CD4-positive, alpha-beta T cell treated with Interleukin-15 for 1 hour (primary cell): ENCODE measurements at places on chromosomes 3 and 15.
A peak's percentile ranks its signal among the peaks of the same experiment; 100 is the strongest.

DNA sequence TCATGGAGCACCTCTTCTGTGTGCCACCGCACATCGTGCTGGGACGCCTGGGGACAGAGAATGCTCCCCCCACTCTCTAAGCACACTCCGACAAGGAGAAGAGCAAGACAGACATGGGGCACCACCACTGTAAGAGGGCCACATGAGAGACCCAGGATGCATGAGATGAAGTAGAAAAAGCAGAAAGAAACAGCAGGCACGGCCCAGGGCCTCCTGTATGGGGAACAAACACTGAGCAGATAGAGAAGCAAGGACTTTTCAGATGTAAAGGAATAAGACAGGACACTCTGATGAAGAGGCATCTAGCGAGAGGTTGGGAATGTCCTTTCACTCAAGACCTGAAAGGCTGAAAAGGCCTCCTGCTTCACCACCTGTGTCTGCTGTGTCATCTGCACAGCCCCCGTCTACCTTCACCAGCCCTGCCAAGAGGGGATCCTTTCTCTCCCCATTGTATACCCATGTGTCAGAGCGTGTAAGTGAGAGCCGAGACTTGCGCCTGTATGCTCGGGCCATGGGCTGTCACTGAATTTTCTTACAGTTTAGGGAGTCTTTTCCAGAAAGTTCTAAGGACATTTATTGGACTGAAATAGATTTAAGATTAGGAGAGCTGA, 125.6 kb downstream of the LRRK1 start:
- DNase-seq, result peak; percentile 2

- no peak for DNase-seq
Measured at GRCh38 chr3:134419214-134419959, 45.1 kb upstream of the AMOTL2 start.

DNA sequence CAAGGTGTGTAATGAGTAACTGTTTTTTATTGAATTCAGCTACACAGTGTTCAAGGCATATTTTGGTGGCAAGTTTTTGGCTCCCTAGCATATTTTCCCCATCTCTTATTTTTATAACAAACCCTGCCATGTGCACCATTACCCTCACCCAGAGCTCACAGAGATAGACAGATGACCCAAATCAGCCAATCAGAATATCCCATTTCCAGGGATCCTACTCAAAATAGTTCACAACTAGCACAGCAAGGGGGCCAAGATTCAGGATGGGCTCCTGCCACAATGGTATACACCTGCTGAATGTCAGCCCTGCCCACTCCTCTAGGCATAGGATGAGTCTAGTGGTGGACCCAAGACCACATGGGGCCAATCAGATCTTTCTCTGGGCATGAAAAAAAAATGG, 78.8 kb upstream of the SETMAR start:
- no peak for DNase-seq

GRCh38 chr3:68977486-68978167, 35.9 kb downstream of the EOGT start:
- DNase-seq, result no peak

- DNase-seq, result no peak
Measured at GRCh38 chr3:25084016-25084415, 344.0 kb upstream of the RARB start.

DNA sequence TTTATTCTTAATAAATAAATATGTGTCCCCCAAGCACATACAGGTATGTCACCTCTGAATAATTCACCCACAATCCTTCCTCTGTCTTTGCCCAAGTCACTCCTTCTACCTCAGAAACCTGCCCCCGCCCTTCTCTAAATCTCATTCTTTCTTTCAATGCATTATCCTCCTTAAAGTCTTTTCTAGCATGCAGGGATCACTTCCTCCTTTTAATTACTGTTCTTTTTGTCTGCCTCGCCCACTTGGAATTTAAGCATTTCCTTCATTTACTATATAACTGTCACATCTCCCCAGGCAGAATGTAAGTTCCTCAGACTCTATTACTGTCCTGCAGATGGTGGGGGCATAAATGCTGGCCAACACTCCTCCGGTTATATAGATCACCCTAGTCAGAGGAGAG, 7.8 kb downstream of the CCDC80 start:
- DNase-seq, result no peak

GRCh38 chr15:91872356-91873137, 19.0 kb downstream of the SLCO3A1 start:
- no peak for DNase-seq

GRCh38 chr3:128853826-128854225, 25.6 kb upstream of the ACAD9 start:
- no peak for DNase-seq

DNA sequence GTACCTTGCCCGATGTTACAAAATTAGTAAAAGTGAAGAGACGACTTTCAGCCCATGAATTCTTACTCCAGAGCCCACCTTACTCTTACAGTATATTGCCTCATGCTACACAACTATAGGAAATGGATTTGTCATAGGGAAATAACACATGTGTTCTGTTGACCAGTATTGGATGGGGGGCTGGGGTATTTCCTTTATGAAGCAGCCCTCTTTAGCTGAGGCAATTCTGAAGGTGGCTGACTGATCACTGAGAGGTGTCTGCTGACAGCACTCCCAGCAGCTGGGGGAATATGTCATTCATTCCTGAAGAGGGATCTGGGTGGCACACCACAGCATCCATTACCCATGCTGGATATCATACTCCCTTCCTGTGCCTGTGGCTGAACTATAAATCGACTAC, 6.4 kb upstream of the GOLM2 start:
- DNase-seq, result no peak

GRCh38 chr3:128824132-128824850, 55.1 kb upstream of the ACAD9 start:
- no peak for DNase-seq

DNA sequence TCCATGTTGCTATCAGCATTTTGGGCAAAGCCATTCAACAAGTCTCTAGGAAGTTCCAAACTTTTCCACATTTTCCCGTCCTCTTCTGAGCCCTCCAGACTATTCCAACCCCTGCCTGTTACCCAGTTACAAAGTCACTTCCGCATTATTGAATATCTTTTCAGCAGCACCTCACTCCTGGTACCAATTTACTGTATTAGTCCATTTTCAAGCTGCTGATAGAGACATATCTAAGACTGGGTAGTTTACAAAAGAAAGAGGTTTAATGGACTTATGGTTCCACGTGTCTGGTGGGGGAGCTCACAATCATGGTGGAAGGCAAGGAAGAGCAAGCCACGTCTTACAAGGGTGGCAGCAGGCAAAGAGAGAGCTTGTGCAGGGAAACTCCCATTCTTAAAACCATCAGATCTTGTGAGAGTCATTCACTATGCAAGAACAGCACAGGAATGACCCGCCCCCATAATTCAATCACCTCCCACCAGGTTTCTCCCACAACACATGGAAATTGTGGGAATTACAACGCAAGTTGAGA, 435.6 kb upstream of the GRM7 start:
- DNase-seq, result no peak

DNA sequence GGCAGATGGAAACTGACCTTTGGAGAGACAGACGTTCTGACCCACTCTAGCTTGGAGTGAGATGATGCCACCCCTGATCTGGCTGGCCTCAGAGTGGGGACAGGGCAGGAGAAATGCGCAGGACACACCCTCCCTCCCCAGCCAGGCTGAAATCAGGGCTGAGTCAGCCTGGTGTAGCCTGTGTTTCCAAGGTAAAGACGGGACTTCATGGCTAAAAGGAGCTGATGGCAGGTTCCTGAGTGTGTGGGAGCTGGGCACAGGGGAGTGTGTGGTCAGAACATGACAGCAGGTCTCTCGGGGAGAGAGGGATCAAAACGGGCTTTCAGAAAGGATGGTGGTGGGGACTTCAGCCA, 14.6 kb upstream of the POLG start:
- DNase-seq, result peak; percentile 10

DNA sequence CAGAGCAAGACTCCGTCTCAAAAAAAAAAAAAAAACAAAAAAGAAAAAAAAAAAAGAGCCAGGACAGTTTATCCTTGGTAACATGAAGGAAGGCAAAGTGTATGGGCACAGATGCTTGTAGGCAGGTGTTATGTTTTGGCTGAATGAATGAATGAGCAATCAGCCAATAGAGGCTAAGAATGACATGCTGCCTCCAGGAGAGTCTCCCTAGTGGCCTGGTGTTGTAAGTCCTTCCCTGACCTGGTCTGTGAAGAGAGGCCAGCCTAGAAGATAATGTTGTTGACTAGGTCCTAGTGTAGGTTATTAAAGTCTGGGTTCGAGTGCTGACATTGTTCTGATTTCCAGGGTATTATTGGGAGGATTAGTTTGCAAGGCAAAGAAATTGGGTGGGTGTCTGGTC, 24.9 kb downstream of the GYG1 start:
- DNase-seq, result no peak

DNA sequence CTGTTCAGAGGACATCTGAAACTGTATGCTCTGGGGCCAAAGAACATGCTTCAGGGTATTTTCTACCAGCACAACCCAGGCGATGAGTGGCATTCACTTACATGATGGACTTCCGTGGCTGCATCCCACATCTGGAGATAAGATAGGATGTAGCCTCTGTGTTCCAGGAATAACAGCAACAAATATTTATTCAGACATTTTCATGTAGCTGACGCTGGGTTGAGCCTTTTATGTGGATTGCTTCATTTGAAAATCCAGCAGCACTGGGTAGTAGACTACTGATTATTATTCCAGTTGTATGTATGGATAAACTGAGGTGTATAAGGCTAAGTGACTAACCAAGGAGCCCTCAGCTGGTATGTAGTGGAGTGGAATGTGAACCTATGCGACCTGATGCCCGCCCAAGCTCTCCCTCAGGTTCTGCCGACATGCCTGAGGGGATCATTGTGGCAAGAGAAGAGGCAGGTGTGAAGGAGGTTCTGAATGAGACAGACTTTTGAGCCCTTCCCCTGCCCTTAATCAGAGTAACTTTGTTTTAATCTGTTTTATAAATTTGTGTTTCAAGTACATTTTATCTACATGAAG, 25.9 kb upstream of the ABHD10 start:
- no peak for DNase-seq

GRCh38 chr3:48023377-48023776, 7.2 kb upstream of the MAP4 start:
- DNase-seq, result no peak

DNA sequence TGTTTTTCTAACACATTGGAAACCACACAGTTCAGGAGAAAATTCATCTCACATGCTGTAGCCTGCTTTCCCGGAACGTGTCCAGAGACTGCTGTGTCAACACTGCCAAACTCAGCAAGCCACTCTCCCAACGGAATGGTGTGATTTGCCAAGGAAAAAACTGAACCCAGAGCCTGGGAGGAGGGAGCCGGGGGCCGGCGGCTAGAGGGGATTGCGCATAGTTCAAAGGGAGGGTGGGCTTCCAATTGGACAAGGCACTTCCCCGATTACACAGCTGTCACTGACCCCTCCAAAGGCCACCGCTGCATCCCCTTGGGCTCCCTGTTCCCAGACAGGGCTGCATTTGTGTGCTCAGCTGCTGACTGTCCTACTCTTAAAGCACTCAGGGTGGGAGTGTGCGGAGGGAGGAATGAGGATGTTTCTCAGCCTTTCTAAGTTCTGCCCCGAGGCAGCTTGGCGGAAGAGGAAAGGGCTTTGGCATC, 256.2 kb downstream of the ZNF621 start:
- no peak for DNase-seq

- no peak for DNase-seq
Measured at GRCh38 chr3:82276992-82277391, 515.5 kb upstream of the GBE1 start.

DNA sequence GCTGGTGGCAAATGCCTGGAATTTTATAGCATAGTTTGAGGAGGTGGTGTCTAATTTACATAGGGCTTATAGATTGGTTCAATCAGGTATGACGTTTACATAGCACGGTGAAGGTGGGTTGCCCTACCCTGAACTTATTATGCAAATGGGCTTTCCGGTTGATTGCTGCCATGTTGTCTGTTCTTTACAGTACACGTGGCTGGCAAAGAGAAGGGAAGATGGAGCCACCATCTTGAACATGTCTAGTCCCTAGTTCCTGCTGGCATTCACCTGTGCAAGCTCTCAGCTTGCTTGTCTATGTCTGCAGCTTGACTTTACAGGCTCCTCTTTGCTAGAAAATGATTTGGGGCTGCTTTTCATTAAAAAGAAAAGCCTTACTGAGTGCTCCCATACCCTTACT, 14.0 kb upstream of the STAC start:
- DNase-seq, result no peak

DNA sequence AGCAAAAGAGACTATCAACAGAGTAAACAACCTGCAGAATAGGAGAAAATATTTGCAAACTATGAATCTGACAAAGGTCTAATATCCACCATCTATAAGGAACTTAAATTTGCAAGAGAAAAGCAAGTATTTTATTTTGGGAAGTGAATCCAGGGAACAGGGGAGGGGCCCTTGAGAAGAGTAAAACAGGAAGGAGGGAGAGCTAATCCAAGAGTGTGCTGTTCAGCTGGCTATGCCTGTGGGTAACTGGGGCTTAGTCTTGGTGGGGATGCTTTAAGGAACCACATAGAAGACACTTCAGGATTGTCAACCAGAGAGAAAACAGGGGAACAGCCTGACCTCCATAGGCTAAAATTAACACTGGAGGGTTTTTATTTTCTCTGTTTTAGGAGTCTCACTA, 3.9 kb upstream of the HHLA2 start:
- no peak for DNase-seq

- no peak for DNase-seq
Measured at GRCh38 chr3:71397046-71397445, 186.5 kb downstream of the FOXP1 start.

- peak; percentile 83 for DNase-seq
Measured at GRCh38 chr3:18425641-18426257, 610 bp upstream of the SATB1 start.

- no peak for DNase-seq
Measured at GRCh38 chr3:86986671-86987420, 4.1 kb downstream of the VGLL3 start.

DNA sequence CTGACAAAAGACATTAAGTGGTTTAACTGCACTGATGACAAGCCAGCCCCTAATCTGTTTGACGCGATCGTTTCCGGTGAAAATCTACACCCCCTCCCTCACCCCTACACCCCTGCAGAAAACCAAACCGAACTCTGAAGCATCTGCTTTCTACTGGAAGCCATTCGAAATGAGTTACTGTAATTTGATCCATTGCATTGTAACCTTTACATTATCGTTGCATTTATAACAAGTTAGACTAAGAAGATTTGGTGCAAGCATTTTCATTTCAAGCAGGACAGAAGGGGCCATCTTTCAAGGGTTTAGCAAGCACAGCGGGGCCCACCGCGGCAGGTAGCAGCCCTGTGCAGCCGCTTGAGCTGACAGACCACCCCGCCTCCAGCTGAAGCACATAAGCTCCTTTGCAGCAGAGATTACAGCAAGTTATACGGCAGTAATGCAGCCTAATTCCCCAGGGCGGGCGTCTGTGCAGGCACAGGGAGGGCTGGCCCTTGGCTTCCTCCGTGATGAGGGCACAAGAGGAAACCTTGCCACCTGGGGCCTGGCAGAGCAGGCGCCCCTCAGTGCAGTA, 79.3 kb downstream of the CHSY1 start:
- no peak for DNase-seq
